ENCODE measurements at places on chromosomes 3 and 15.

DNA sequence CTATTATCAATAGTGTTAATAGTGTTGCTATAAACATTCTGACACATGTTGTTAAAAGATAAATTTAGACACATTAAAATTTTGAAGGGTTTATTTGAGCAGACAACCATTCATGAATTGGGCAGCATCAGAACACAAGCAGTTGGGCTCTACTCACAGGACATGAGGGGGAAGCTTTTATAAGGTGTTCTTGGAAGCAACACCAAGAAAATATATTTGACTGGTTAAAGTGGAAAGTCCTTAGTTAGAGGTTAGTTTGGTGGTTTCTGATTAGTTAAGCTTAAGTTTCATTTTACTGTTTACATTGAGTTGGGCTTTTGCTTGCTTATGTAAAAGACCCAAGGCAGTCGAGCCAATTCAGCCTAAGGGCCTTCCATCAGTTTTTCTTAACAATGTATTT lies 220.7 kb downstream of the CD47 start:
- no peak for DNase-seq

DNA sequence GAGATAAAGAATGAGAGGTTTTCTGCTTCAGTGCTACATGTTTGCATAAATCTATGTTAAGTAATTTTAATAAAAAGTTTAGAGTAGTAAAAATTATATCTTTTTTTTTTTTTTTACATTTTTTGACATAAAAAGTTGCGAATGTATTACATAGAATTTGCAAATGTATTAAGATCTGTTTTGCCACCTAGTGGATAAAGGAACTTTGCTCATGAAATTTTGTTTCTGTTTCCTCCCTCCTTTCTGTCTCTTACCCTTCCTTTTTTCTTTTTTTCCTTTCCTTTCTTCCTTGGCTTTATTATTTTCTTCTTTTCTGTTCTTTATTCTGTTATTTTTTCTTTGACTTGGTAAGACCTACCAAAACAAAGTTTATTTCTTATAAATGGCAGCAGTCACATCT lies 58.5 kb upstream of the UTS2B start:
- no peak for DNase-seq

DNA sequence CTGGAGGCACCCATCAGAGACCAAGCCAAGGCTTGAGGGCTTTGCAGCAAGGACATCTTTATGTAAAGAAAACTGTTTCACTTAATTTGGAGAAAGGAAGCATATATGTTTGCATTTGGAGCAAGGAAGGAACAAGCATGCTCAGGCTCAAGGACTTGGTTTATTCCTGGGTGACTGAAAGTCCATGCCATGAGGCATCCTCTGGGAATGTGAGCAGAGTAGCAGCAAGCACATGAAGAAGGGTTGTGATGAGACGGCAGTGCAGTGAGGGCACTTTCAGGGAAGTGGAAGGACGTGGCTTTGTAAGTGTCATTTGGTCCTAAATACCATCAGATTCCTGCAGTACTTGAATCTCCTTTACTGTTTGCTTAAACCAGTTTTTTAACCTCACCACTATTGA lies 26.8 kb downstream of the POLG start:
- peak; percentile 33 for DNase-seq

DNA sequence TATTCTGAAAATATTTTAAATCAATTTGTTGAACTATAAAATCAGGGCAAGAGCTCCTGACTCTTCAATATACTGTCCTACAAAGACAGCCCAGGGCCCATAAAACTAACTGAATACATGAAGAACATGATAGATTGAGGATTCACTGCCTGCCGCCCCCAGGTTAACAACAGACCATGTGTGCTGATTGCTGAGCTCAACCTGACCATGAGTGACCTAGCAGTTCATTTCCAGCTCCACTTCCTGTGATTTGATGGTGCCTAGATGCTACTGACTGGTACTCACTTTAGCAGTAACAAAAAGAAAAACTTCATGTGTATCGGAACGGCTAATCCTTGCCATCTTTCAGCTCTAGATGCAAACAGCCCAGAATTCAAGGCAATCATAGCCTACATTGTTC lies 9.6 kb upstream of the KLF13 start:
- no peak for DNase-seq

DNA sequence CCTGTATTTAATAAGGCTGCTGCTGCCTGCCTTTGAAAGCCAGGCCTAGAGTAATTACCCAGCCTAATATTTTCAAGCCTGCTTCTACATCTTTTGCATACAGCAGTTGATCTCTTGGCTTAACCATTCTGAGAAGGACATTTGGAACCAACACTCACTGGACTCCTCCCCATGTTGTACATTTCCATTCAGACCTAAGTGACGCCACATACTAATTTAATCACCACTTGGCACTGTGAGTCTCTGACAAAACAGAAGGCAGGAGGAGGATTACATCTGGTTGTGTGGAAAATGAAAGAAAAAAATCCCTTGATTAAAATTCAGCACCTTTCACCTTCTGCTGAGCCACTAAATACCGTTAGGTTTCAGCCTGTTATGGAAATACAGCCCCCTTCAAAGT lies 102.2 kb upstream of the ARRDC4 start:
- DNase-seq = no peak

DNA sequence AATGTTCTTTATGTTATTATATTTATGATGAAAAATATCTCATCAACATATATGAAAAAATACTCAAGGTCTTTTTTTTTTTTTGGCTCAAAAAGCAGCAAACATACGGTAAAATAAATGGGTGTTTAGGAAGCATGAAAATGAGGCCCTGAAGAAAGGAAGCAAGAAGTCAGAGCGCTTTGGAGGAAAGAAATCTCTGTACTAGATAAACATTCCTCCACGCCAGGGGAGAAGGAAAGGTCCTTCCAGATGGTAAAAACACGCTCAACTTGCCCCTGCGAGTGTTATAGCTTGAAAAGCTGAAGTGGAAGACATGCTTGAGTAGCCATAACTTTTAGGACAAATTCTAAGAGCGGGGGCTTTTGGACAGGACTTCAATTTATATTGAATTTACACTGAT lies 52.9 kb downstream of the FEM1B start:
- DNase-seq = no peak

GRCh38 chr3:27467545-27467944 lies 16.6 kb downstream of the SLC4A7 start:
- no peak for DNase-seq

DNA sequence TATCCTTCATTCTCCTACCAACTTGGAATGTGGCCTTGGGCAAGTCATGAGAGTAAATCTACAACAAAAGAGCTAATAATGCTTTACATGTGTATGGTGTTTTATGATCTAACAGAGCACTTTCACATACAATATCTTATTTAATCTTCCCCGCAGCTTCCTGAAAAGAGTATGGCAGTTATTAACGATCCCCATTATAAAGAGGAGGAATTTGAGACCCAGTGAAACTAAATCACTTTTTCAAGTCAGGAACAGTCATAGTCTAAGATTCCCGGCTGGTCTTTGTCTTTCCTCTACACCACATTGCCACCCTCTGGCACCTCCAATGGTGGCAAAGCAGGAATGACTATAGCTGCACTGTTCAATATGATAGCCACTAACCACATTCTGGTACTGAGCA lies 69.7 kb upstream of the CMSS1 start:
- DNase-seq = no peak

GRCh38 chr3:84184937-84185336 lies 773.9 kb upstream of the CADM2 start:
- no peak for DNase-seq

GRCh38 chr3:58065700-58066167 lies 57.5 kb downstream of the FLNB start:
- DNase-seq = no peak

GRCh38 chr3:188656196-188656982 lies 502.4 kb downstream of the LPP start:
- DNase-seq = no peak

DNA sequence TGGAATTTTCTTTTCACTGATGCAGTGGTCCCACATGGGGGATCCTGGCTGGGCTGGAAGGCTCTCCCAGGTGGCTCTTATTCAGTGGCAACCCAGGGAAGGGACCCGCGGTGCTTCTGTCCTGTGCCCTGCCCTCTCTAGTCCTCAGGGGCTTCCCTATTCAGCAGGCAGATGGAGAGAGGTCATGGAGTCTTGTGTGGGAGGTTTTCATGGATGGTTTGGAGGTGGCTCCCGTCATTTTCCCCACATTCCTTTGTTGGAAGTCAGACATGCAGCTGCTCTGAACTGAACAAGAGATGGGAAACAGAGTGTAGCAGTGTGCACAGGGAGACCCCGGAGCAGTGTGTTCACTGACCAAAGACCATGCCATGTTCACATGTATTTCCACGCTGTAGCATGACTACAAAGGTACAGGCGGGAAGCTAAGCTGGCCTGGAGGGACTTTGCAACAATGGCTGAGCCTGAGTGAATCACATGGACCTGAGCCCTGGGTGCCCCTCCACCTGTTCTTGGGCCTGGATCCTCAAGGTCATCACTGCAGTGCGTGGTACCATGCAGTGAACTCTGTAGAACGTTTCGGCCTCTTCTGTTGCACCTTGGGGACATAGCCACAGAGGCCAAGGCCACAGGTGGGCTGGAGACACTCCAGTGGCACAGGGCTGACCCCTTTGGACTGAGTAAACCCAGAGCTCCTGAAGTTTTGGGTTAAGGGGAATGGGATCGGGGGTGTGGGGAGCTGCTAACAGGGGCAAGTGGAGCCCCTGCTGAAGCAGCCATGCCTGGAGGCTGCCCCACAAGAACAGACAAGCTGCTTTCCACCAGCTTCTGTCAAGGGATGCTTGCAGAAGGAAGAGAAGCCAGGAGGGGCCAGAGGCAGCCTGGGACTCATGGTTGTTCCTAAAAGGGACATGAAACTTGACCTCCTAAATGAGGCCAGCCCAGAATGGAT lies 123.0 kb downstream of the ASB7 start:
- DNase-seq = peak; percentile 76

DNA sequence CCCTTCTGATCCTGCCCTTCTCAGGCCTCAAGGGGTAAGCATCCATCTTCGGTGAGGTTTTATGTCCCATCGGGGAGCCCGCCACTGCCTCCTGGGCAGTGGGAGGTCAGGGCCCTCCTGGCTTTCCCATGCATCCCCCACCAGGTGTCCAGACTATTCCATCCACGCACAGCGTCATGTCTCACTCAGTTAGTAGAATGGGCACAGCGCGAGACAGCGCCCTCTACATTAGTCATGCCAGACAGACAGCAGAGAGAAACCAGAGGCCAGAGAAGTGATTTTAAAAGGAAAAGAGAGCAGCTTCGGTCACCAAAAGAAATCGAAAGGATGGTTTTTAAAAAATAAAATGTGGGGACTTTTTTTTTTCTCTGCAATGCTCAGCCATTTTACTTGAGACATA lies 49.8 kb downstream of the ZDHHC3 start:
- DNase-seq = no peak

- DNase-seq = no peak
Measured at GRCh38 chr3:112687211-112687610, 46.3 kb upstream of the CCDC80 start.

DNA sequence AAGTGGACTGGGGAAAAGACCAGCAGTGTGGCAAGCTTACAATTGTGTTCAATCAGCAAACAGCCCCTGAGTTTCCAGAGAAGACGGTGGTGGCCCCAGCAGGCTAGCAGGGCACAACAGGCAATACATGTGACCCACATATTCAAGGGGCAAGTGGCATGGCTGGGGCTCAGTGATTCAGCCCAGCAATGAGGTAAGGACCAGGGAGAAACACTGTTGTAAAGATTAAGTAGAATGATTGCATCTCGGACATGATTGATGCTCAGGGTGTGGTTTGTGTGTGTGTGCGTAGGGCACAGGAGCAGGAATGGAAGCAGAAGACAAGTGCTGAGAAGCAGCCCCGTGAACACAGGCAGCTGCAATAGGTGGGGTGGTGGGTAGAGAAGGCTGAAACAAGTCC lies 37.9 kb downstream of the KLHL6 start:
- DNase-seq = no peak

DNA sequence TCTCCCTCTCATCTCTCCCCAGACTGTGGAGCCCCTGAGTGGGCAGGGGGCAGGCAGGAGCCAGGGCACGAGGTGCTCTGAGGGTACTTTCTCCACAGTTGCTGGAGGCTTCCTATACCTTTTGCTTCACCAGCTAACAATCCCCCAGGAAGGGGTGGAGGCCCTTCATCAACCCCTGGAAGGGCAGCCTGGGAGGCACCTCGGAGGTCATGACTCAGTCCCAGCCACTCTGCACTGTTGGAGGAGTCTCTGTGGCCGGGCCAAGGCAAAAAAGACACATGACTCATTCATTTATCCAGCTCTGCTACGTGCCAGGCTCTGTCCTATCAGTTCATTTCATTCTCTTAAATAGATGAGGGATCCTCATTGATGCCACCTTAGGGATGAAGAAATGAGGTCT lies 15.6 kb upstream of the KY start:
- no peak for DNase-seq
